ENCODE measurements at places on chromosomes 12 and 14.

- no peak for DNase-seq
Measured at GRCh38 chr12:106712768-106713167, 61.7 kb upstream of the RIC8B start.

GRCh38 chr12:131116468-131117117 is 162.9 kb downstream of the ADGRD1 start:
- no peak for DNase-seq

- no peak for DNase-seq
Measured at GRCh38 chr14:66496911-66497310, 10.7 kb downstream of the CCDC196 start.

DNA sequence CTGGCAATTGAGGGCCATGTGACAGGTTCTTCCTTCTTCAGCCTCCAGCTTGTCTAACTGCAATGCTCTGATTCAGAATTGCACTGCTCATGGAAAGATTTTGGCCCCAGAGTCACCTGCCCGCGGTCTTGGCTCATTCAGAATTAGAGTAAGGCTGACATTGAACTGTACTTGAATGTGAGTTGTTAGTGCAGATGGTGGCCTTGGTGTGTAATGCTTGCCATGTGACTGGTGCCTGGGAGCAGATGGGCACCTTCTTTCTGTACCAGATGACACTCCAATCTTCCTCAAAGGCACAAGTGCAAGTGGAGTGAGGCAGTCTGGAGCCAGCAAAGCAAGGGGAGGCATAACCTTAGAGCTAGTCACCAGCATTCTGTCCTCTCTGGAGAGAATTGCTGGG is 36.5 kb upstream of the ANO4 start:
- no peak for DNase-seq

- DNase-seq = no peak
Measured at GRCh38 chr12:7241404-7242005, 52.0 kb downstream of the PEX5 start.

GRCh38 chr14:103890821-103891666 is 37.2 kb upstream of the TDRD9 start:
- no peak for DNase-seq

- no peak for DNase-seq
Measured at GRCh38 chr12:90449611-90450010, 505.4 kb downstream of the CCER1 start.

DNA sequence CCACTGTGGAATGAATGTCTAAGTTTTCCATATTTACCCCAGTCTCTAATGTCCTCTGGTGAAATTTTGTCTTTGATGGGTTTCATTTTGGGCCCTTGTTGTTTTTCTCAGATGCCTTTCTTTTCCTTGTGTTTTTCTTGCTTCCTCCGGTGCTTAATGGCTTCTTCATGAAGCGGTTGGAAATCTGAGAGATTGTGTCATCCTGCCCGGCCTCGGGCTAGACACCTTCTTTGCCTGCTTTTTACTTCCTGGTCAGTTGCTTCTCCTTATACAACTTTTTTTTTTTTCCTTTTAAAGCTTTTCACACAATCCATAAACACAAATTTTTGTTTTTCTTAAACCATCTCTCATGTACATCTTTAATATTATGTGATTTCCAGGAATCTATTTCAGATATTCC is 7.1 kb downstream of the ETV6 start:
- no peak for DNase-seq

DNA sequence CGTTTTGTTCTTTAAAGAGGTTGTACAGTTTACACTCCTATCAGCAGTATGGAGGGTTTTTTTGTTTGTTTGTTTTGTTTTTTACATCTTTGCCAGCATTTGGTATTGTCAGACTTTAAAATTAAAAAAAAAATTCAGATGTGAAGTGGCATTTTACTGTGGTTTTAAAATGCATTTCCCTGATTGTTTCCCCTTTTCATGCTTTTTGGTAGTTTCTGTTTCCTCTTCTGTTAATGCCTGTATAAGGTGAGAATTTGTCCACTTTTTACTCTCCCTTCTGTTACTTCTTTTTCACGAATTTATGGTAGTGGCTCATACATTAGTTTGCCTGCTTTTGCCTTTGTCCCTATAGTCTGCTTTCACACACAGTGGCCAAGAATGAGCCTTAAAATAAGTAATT is 36.6 kb downstream of the MNAT1 start:
- no peak for DNase-seq

Data from CD4-positive, alpha-beta T cell treated with Interleukin-1 beta for 1 hour (primary cell).